ENCODE measurements at places on chromosomes 5 and 9.

DNA sequence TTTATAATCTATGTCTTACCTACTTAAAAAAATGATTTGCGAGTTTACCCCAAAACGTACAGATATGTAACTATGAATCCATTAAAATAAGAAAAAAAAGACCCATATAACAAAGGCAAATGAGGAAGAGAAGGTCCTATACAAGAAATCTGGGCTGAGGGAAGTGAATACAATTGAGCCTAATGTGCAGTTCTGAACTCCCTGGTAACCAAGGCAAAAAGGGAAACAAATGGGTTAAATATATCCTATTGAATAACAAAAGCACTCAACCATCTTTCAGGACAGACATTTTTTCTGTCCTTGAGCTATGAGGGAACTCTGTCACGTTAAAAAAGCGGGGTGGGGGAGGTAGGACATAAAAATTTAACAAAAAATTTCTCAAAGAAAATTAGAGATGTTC, 78.6 kb downstream of the PTPN3 start:
- no peak for DNase-seq

DNA sequence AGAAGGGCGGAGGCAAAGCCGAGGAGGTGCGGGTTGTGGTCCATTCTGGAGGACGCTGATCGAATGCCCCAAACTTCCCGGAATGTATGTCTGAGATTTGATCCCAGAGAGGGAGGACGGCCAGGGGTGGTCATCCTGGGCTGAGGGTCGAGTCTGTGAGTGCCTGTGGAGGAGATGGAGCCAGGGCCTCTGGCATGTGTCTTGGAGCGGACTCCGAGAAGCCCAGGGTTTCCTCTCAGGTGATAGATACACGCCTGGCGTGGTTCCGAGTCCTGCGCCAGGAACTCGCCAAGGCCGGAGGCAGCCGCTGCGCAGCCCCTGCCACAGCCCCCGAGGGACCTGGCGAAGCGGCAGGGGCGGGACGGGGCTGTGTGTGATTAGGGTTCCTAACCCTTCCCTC, 363 bp downstream of the ZNF454 start:
- DNase-seq, result no peak

DNA sequence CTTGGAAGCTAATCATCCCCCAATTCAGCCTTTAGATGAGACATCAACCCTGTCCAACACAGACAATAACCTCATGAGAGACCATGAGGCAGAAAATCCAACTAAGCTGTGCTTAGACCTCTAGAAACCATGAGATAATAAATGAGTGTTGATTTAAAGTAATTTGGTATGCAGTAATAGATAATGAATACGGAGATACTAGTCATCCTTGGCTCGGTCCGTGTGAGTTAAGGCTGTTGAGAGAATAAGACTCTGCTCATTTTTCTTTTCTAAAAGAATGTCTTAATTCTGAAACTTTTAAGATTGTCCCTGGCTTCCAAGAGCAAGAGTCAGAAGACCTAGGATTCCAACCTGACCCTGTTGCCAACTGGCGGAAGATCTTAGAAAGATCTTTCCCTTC, 6.1 kb downstream of the TNC start:
- DNase-seq, result no peak

GRCh38 chr5:1525624-1526189, 1.9 kb upstream of the LPCAT1 start:
- no peak for DNase-seq

DNA sequence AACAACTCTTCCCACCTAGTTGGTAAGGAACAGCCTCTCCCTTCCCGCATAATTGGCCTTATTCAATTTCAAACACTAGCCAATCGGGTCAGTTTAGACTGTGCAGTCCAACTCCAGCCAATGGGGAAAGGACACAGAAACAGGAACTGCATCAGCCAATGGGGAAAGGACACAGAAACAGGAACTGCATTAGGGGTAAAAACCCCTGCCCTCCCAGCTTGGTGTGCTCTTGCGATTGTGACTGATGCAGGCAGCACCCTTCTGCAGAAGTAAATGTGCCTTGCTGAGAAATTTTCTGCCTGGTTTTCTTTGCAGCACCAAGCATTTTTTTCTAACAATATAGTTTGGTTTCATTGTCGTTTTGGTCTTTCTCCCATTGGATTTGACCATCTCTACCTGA, 8.5 kb upstream of the GLT6D1 start:
- no peak for DNase-seq
